ENCODE measurements at places on chromosomes 16 and 17. TPM values are rescaled to one million over a fixed set of nuclear protein-coding genes. Genes with fewer than 3 reads are reported as not detected.
A peak's percentile ranks its signal among the peaks of the same experiment; 100 is the strongest.

DNA sequence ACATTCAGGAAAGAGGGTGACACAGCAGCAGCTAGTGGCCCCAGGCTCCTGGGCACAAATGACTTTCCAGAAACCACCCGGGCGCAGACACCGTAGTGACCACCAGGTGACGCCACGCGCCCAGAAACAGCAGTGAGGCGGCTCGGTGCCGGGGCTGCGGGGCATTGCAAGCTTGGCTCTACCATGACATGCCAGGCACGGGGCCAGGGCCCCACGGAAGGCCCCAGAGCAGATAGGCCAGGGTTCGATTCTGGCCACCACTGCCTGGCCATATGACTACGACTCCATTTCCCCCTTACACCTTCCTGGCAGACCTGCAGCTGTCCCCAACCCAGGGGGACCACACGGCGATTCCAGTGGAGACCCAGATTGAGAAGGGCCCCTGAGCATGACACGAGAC lies 6.7 kb downstream of the RHBDF1 start:
- peak; percentile 59 for DNase-seq

GRCh38 chr17:44223541-44224071 lies 4.1 kb upstream of the UBTF start:
- peak; percentile 65 for DNase-seq

GRCh38 chr17:36901506-36901905 lies 35.8 kb upstream of the LHX1 start:
- peak; percentile 33 for DNase-seq

DNA sequence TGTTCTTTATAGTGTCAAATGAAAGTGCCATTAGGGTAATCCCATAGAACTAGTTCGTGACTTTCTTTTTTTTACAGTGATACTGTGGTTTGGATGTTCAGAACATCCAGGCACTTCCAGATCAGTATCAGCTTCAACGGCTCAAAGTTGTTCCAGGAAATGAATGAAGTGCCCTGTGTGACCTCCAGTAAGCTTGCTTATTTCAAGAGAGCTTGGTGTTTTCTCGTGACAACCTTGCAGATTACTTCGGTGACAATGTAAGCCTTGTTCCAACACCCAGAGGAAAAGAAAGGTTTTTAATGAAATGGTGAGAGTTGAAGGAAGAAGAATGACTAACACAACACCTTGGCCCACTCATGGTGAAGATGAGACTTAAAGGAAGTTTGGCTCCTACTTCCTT lies 16.0 kb upstream of the KCNJ16 start:
- no peak for DNase-seq

- no peak for DNase-seq
Measured at GRCh38 chr17:33342025-33342424, 48.9 kb upstream of the ASIC2 start.

- DNase-seq: peak; percentile 90
Measured at GRCh38 chr16:29007730-29008593, 23.1 kb downstream of the LAT start.

GRCh38 chr17:1967213-1967612 lies 57.9 kb downstream of the RTN4RL1 start:
- DNase-seq: no peak

DNA sequence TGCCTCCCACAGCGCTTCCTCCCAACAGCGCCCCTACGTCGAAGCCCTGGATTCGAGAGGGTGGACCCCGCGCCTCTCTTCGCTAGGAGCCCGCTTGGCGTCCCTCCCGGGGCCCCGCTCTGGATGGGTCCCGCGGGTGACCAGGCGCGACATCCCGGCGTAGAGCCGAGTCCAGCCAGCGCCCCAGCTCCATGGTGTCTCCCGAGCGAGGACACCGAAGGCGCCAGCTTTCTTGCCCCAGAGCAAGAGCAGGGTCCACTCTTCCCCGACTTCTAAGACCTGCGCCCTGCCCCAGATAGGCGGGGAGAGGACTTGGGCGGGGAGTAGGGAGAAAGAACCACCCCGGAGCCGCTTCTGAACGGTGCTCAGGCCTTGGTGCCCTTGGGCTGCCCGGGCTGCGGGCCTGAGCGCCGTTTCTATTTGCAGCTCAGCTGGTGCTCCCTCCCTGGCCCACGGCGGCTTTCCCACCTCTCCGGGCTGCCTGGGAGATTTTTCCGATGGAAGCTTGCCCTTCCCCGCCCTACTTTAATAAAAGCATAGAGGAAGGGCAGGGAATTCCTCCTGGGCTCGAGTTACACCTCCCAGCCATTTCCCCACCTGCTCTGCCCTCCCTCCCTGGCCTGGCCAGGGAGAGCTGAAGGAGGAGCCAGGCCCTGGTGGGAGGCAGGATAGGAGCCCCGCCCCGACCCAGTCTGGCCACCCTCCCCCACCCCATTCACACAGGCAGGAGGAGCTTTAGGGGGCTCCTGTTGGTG lies 1.8 kb downstream of the MMP15 start:
- DNase-seq: no peak

MMP28 gene
- 0.18 TPM for total RNA-seq

- no peak for DNase-seq
Measured at GRCh38 chr16:89000207-89000959, 23.4 kb upstream of the CBFA2T3 start.

ITGAX gene
- total RNA-seq: 0.18 TPM

SSTR5 gene
- not detected for total RNA-seq

SLC47A1 gene
- total RNA-seq: not detected

- no peak for DNase-seq
Measured at GRCh38 chr17:30218799-30219198, 16.7 kb downstream of the SLC6A4 start.

TLCD3B gene
- total RNA-seq: not detected

DNA sequence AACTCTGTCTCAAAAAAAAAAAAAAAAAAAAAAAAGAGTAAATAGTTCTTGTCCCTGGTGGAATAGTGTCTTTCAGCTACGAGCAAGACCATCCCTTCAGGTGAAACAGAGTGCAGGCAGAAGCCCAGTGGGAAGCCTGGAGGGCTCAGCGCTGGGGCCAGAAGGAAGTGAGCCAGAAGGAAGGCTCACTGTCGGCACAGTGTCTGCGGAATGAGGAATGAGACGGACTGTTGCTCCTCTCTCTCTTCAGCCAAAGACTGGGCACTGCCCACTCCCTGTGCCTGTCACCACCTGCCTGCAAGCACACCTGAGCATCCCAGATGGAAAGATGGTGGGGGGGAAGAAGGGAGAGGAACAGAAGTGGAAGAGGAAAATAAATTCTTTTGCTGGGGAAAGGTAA lies 7.5 kb downstream of the RSL1D1 start:
- no peak for DNase-seq

GPR139 gene
- total RNA-seq: not detected

- no peak for DNase-seq
Measured at GRCh38 chr17:19645734-19646201, 2.8 kb upstream of the ALDH3A2 start.

DNA sequence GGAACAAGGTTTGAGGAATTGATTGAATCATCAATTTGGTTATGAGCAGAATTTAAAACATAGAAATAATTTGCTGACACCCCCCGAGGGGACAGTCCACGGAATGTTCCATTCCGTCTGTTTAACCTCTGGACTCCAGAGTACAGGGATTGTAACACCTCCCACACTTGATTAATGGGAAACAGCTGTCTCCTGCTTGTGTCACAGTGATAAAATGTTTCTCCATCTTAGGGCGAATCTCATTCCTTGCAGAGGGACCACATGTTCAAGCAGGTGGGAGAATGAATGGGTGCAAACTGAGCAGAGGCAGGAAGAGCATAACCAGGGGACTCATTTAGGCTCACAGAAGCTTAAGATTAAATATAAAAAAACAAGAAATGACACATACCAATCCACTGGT lies 249.5 kb upstream of the RBFOX1 start:
- no peak for DNase-seq

DNA sequence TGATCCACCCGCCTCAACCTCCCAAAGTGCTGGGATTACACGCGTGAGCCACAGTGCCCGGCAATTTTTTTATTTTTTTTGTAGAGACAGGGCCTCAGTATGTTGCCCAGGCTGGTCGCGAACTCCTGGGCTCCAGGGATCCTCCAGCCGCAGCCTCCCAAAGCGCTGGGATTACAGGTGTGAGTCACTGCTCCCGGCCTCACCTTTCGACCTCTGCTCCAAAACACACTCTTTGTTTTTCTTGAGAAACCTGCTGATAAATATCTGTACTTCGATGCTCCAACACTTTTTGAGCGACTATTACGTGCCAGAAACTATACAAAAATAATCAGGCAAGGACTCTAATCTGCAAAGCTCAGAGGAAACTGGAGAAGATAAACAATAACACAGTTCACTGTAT lies 1.0 kb downstream of the MED1 start:
- no peak for DNase-seq

DNA sequence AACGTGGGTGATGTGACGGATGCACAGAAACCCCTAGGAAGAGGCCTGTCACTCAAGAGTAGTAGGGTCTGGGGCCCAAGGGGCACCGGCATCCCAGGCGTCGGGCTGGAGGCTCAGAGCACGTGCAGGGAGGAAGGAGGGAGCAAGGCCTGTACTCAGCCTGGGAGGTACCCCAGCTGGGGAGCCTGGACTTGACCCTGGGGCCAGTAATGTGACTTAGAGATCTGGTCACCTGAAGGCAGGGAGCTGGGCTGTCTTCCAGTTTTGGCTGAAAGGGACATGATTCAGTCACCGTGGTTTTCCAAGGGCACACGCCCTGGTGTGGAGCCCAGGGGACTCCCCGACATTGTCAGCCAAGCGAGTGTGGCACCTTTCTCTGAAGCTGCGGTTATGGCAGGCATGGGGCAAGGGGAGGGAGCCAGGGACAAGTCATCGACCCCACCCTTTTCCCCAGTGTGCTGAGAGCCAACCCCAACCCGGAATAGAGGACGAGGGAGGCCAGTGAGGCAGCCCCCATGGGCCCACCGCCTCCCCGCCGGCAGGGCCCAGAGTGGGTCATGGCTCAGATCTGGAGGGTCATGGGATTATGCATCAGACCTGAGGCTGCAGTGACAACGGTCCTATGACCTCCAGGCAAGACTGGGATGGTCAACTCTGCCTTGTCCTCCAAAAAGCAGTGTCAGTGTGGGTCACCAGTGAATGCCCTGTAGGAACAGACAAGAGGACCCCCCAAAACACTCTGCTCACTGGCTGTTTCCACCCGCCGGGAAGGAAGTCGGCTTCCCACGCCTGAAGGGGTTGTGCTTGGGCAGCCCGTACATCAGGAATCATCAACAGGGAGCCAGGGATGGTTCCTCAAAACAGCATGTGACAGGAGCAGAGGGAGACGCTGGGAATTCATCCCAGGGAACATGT lies 41.9 kb downstream of the MEAK7 start:
- DNase-seq: no peak

GRCh38 chr16:28091656-28092055 lies 28.1 kb upstream of the GSG1L start:
- no peak for DNase-seq

GRCh38 chr17:82831818-82832200 lies 8.0 kb downstream of the ZNF750 start:
- DNase-seq: no peak

GRCh38 chr17:19905502-19905901 lies 37.8 kb upstream of the ULK2 start:
- no peak for DNase-seq

DNA sequence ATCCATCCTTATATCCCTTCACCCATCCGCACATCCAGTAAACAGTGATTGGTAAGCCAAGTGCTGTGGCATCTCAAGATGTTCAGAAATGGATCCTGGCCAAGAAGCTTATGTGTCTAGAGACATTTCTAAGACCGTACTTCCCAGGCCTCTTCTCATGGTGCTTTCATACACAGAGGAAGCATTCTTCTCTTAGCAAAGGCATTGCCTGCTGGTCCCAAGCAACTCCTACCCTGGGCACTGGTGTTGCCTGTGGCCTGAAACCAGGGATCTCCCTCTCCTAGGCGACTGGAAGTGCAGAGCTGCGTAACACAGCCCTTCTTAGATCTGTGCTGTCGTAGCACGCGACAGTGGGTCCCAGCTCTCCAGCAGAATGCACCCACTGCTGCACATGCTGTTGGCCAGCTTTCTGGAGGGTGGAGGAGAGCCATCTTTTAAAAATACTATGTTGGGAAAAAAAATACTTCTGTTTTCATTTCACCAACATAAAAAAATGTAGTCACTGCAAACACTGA lies 182.9 kb downstream of the CCDC182 start:
- DNase-seq: no peak

DNA sequence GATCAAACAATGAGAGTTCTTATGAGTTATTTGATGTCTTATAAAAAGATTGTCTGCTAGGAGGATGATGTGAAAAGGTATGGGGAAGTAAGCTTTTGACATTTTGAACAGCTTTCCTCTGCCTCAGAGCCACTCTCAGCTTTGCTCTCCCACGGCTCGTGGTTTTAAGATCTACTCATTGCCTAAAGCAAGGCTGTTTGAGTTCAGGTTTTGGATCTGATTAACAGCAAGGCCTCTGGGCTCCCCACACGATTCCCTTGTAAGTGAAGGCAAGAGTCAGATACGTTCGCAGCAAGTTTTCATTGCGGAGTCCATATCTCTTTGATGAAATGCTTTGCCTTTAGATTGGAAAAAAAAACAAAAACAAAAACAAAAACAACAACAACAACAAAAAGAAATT lies 515.0 kb upstream of the SALL1 start:
- DNase-seq: no peak

PPP1R27 gene
- not detected for total RNA-seq

- no peak for DNase-seq
Measured at GRCh38 chr17:42281571-42282096, 5.4 kb upstream of the STAT5B start.

FMNL1 gene
- 0.56 TPM for total RNA-seq

- DNase-seq: no peak
Measured at GRCh38 chr16:49587511-49587910, 213.9 kb downstream of the C16orf78 start.

- no peak for DNase-seq
Measured at GRCh38 chr16:880471-881171, 80.1 kb upstream of the GNG13 start.

TRPV3 gene
- 0.18 TPM for total RNA-seq

DNA sequence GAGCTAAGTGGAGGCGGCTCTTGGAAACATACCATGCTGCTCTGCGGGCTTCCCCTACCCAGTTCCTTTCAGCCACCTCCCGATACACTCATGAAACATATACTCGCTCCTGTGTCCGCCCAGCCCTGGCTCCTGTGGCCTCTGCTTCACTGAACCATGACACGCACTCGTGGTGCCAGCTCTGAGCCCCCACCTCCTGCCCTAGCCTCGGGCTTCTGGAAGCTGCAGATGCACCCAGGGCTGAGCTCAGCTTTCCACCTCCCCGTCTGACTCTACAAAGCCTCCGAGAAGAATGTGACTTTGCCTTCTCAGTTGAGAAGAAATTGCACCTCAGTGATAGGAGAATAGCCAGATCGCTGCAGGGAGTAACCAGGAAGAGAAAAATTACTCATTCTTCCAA lies 11.0 kb downstream of the CALB2 start:
- DNase-seq: no peak

- DNase-seq: no peak
Measured at GRCh38 chr16:57897053-57897784, 73.7 kb downstream of the CNGB1 start.

CNGB1 gene
- not detected for total RNA-seq

- no peak for DNase-seq
Measured at GRCh38 chr17:17922070-17922614, 50.1 kb downstream of the TOM1L2 start.

- DNase-seq: no peak
Measured at GRCh38 chr16:67930678-67931211, 917 bp downstream of the CTRL start.

Data from IMR-90 (cell line).